HS-27A (cell line): ENCODE measurements at places on chromosomes 1 and 21.

DNA sequence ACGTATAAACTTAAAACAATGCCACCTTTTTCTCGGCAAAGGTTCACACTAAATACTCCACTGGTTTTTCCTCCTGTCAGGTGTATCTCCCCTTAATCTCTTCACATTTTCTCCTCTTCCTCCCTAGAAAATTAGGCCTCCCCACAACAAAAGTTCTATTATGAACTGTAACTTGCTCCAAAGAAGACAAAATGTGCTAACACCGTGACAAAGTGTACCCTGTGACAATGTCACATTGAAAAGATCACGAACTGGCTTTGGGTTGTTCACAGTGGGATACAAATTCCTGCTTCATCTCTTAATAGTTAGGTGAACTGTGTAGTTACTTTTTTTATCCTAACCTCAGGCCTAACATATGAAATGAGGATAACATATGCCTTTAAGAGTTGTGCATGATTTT is 6.0 kb downstream of the NUCKS1 start:
- DNase-seq = no peak

- DNase-seq = no peak
These were observed 78.7 kb downstream of the DYRK1A start for GRCh38 chr21:37445228-37445627.

DNA sequence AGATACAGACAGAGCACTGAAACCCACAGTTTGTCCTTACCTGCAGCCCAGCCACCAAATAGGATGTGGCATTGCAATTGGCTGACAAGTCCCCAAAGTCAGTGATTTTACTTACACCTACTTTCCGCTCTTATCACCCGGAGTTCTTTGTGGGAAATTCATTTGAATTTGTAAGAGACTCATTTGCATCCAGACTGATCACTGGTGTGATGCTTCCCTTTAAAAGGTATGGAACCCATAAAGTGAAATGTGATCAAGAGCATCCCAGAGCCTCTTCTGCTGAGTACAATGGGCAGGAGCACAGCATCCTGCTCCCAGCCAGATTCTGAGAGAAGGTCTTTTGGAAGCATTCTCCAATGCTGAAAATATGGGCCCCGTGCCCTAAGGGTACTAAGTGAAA is 161.4 kb downstream of the DAB1 start:
- DNase-seq = no peak

- DNase-seq = no peak
These were observed 466 bp downstream of the VPS26C start for GRCh38 chr21:37266515-37267221.

GRCh38 chr1:36115931-36116330 is 9.1 kb downstream of the COL8A2 start:
- no peak for DNase-seq

GRCh38 chr1:42037161-42037560 is 116.0 kb upstream of the GUCA2B start:
- DNase-seq = no peak
